ENCODE measurements at places on chromosomes 6 and 20. TPM values are rescaled to one million over a fixed set of nuclear protein-coding genes. Genes with fewer than 3 reads are reported as not detected.
A peak's percentile ranks its signal among the peaks of the same experiment; 100 is the strongest.

DNA sequence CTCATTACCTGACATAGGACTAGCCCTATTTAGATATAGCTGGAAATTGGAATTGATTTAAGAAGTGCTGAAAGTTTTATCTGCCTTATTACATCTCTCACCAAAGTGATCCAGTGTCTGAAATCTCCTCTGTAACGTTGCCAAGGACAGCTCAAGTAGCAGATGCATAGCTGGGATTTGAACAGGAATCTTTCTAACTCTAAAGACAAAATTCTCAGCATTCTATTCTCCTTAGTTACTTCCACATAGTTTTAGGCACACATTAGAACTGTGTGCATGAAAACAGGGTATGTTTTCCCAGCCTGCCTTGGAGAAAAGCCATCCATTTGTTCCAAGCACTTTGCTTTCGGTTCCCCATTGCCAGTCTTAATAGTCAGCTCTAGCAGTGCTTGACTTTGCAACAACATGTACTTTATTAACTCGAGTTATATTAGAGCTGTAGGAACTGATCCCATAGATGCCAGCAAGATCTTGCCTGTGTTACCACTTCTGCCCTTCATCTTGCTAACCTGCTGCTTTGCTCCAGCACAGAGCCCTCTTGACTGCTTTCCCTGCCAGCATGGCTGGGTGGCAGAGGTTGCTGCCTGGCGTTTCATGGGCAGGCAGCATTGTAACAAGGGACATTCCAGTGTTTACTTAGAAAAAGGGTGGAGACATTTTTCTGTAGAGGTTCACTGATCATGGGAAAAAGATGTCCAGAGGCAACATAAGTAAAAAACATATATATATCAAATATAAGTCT, 56.1 kb upstream of the STMND1 start:
- no peak for DNase-seq

- no peak for DNase-seq
These were observed 64.0 kb downstream of the RSPO3 start for GRCh38 chr6:127182501-127182900.

DNA sequence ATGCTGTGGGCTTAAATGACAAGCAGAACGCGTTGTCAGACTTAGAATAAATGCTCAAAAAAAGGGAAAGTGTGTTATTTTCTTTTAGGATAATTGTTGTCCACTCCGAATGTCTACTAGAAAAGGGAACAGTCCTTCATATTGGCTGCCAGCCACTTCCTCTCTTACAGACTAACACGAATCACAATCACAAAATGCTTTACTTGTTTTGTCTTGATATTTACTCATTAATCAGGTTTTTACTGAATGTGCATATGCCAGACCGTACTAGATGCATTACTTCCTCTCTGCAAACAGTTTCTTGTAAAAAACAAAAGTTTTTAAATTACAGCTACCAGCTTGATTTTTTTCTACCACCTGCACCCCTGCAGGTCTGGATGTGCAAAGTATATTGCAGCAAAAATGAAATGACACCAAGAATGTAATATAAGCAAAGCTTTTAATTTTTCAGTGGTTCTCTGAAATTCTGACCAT, 821 bp downstream of the DHX35 start:
- DNase-seq: no peak

Gene TCF21
- 0.03 TPM for total RNA-seq

Gene SLC12A5
- total RNA-seq: 1.3 TPM

Gene FHL5
- not detected for total RNA-seq

- DNase-seq: no peak
These were observed 66.1 kb downstream of the B4GALT5 start for GRCh38 chr20:49647550-49647949.

Gene GSTA4
- total RNA-seq: 0.20 TPM

- DNase-seq: no peak
These were observed 53.9 kb downstream of the ERMARD start for GRCh38 chr6:169805242-169805838.

DNA sequence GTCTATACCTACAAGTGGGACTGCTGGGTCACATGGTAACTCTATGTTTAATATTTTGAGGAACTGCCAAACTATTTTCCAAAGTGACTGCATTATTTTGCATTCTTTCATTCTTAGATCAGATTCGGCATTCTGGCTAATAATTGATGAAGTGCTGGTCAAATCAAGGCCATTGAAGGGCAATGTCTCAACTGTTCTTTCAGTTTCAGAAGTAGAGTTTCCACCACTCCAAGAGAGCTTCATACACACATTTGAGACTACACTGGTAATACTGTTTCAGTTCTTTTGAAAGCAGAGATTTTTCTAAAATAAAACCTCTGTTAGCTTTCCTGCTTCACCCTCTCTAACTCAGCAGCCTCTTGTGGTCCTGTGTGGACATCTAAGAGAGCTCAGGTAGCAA, 154.5 kb downstream of the CFAP61 start:
- DNase-seq: no peak

DNA sequence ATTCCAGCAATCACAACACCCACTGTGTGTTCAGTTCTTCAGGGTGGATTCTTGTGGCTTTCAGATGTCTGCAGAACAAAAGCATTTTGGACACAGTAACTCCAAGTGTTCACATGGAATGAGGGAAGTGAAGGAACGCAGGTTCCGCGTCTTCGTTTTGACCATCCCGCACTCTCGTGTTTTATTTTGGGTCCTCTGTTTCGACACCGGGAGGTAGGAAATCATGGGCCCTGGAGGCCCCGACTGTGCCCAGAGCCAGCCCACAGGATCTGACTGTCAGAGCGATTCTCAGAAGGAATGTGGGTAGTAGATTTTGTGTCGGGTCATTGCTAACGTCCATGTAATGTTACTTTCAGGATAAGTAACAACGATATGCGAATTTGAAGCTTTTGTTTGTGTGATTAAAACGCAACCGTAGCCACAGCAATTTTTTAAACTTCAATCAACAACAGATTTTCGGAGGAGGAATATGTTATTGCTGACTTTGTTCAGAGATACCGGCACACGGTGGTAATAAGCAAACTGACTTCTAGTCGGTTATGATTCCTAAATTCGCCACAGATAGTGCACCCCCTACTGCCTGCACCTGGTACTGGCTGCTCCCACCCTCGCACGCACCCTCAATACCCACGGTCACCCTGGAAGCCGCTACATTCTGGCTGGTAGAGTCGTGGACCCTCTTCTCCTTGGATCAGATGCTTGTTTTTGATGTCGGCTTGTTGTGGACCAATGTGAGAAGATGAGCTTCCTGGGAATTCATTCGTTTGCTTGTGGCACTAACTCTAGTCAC, 10.5 kb downstream of the NPEPL1 start:
- no peak for DNase-seq

DNA sequence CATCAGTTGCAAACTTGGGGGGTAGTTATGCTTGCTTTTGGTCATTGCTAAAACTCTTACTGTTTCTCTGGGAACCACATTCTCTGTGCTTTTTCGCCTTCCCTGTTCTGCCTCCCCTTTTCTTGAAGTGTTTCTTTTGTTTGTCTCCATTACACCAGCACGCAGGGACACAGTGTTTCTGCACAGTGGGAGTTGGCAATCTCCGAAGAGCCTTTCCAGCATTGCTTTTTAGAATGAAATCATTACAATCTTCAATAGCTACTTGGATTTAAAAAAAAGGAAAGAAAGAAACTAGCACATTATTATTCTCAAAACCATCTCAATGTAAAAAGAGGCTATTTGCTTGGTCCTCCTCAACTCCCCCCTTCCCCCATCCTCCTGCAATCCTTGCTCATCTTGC, 536.7 kb upstream of the MMS22L start:
- no peak for DNase-seq

DNA sequence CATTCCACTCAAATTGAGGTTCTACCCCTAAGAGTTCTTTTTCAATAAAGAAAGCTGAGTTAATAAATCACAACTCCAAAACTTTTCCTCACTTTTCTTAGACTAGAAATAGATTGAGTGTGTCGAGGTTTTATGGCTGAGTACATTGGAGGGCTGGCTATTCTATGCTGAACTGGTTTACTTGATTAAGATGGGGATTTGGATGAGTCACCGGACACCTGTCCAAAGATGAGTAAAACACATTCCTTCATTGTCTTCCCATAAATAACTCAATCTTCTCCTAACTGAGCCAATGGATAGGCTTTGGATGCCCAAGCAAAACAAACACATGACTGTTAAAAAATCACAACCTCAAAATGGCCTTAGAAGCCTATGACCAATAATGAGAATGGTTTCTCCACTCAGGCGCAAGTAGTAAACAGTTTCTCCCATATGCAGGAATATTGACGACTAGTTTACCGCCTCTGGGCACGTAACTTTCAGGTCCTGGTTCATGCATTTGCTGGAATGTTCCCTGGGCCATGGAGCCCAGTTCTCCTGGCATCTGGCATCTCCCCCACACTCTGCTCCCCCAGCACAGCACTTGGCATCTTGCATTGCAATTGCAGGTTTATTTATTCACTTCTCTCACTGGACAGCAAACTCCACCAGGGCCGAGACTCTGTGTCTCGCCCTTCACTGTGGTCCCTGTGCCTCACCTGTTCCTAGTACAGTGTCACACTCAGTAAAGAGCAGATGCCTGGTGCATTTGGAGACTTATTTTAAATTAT, 43.9 kb downstream of the BCAS1 start:
- no peak for DNase-seq

GRCh38 chr20:8148501-8148900, 16.4 kb downstream of the PLCB1 start:
- peak; percentile 43 for DNase-seq

Gene BFSP1
- total RNA-seq: 1.7 TPM

DNA sequence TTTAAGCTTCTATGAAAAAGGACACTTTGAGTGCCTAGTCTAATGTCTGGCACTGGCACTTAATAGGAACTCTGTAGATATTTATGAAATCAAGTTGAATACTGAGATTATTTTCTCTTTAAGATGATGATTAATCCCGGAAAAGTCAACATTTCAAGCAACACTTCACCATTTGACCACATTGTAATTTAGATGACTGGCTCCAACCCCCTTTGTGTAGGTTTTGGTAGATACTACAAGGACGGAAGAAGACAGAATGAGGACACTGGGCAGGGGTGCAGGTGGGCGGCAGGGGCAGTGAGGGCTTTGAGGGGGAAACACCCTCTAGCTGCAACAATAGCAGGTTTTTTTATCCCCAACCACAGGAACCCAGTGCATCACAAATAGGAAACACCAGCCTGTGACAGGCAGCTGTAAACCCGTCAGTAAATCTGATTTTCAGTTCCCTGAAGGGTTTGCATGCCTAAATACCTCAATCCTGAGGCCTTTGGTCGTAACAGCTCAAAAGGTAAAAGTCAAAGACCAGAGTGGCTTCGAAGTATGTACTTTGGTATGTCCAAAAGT, 4.6 kb downstream of the DTNBP1 start:
- no peak for DNase-seq

DNA sequence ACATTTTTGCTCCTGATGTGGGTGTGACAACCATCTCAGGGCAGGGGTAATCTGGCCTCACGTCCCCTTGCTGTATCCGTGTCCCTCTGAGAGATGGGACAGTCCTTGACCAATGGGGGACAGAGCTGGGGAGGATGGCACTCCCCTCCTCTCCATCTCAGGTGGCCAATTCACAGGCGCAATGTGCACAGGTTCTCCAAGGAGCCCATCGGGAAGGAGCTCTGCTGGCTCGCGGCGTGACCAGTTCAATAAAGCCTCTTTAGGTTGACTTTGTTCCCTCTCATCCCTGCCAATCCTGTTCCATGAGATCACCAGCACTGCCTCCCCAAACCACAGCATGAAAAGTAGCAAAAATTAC, 196.3 kb upstream of the SLC24A3 start:
- no peak for DNase-seq

Gene TRIM38
- 3.8 TPM for total RNA-seq

DNA sequence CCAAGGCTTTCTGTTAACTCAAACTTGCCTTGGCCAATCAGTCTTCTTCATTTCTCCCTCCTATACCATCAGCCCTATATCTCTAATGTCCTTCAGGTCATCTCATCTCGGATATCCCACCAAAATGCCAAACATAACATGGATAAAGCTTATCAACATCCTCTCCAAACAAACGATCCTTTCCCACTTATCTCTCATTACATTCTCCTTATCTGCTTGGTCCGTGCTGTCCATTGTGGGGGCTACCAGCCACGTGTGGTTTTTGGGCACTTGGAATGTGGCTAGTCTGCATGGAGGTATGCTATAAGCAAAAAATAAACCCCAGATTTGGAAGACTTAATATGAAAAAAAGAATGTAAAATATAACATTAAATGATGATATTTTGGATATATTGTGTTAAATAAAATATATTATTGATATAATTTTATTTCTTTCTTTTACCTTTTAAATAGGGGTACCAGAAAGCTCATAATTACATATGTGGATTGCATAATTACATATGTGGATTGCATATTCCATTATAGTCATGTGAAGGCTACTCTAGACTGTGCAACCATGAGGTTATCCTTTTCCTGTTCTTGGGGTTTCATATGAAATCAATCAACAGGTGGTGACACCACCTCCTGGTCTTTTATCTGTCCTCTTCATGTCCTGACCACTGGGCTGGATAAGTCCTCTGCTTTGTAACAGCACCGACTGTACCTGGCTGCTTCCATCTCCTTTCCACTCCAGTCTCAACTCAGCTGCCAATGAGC, 123.0 kb downstream of the CD83 start:
- no peak for DNase-seq

Gene OPRM1
- total RNA-seq: not detected

GRCh38 chr6:64459411-64459944, 823.9 kb downstream of the PHF3 start:
- peak; percentile 55 for DNase-seq

- no peak for DNase-seq
These were observed 17.1 kb downstream of the IFNGR1 start for GRCh38 chr6:137202078-137202477.

- DNase-seq: peak; percentile 94
These were observed 52.4 kb upstream of the PLN start for GRCh38 chr6:118495485-118496280.

- no peak for DNase-seq
These were observed 15.3 kb upstream of the LPA start for GRCh38 chr6:160679402-160679769.

Gene SPATA25
- 0.34 TPM for total RNA-seq

DNA sequence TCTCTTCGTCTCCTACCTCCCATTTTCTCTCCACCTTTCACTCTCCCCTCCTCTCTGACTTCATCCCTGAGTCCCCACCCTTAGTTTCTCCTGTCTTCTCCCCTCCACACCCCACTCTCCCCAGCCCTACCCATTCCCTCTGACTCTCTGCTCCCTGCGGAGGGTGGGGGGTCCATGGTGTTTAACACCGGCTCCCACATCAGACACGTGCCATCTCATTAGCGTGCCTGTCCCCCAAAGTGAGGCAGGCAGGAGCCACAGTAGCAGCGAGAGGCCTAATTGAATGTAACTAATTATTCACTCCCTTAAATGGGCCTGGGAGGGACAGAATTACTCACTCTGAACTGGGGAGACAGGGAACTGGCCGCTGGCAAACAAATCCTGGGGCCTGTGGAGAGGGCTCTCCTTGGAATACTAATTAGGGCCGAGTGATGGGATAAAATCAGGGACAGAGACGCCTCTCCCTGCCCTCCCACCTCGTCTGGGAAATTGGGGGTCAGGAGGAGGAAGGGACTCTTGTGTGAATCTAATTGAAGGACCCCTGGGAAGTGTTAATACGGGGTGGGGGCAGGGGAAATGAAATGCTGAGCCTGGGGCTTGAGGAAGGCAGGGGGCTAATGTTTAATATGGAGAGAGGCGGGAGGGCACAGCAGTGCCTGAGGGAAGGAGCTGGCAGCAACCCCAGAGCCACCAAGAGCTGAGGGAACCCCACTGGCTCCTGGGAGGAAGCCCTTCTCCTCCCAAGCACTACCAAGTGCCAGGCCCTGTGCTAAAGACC, 17.9 kb downstream of the CD40 start:
- DNase-seq: no peak

- DNase-seq: no peak
These were observed 32.3 kb upstream of the XRN2 start for GRCh38 chr20:21270806-21271205.

Gene BIRC7
- not detected for total RNA-seq

Gene CDH4
- 9.0 TPM for total RNA-seq

GRCh38 chr20:50267041-50267865, 76.6 kb downstream of the CEBPB start:
- no peak for DNase-seq
